ENCODE measurements at places on chromosomes 13 and 19.

- DNase-seq = no peak
Measured at GRCh38 chr19:49730166-49730565, 32.9 kb downstream of the TSKS start.

GRCh38 chr19:32339988-32340874, 5.2 kb upstream of the ZNF507 start:
- peak; percentile 46 for DNase-seq

DNA sequence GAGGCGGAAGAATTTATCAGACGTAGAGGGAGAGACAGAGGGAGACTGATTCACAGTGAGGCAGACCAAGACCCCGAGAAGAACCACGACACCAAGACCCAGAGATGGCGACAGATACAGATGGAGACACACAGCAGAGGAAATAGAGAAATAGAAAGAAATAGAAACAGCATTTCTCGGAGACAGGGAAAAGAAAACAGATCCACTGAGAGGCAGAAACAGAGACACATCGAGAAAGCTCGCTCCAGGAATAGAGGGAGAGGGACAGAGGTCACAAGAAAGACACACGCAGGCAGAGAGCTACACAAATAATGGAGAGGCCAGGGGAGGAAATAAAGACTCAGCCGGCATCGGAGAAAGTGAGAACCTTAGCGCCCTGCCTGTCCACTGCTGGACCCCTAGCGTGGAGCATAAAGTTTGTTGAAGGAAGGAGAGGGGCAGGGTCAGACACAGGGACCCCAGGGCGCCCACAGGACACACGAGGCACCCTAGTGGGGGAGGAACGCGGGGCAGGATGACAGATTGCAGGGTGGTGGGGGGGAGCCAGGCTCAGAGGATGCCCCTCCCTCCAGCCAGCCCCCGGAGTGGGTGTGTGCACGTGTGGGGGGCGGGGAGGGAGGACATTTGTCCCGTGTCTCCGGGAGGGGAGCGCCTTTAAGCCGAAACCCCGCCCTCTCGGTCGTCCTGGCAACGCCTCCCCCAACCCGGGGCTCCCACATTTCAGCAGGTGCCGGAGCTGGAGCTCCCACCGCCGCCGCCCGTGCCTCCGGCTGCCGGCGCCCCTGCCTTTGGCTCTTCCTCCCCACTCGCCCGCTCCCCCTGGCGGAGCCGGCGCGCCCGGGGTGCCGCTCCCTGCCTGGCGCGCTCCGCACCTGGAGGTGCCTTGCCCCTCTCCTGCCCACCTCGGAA, at the start of gene PRKCG:
PRKCG (plus strand) TSS at position 716 of the 909 bp plus-strand sequence. CDS start 298 bp downstream, outside the sequence.
- DNase-seq = no peak

DNA sequence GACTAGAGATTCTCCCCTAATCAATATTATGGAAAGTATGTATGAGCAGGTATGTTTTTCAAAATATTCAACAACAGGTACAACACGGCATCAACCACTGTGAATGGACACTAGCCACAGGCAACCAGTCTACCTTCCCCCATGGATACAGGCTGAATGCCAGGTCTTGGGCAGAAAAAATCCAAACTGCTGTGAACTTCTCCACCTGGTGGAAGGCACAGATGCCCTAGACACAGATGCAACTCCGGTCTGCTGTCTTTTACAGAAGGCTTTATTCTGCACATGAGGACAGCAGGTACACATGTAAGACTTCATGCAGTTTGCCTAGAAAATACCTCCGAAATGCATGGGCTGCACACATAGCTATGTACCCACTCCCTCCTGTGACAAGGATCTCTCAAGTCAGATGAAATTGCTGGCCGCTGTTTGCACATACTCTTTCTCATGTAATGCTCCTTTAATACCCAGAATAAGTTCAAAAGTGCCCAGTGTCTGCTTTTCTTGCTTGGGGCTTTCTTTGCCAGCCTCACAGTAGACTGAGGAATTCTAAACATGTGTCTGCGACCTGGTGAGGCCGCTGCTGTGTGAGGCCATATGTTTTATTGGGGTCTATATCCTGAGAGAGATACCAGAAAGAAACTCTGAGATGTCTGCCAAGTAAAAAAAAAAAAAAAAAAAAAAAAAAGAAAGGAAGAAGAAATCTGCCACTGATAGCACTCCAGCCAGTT, 325.9 kb downstream of the FOXO1 start:
- DNase-seq = no peak

DNA sequence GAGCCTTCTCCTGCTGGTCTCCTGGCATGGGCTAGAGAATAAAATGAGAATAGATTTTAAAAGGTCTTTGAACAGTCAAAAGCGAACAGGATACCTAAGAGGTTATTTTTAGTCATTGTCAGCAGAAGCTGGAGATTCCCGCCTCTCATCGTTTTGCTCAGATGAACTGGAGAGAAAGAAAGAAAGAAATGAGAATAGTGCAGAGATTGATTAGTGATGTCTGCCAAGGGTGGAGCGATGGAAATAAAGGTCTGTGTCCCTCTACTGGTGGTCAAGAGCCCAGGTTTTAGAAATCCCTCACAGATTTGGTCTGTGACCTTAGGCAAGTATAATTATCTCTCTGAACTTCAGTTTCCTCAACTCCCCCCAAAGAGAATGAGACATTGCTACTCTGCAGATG, 5.3 kb downstream of the NCAN start:
- DNase-seq = peak; percentile 14

DNA sequence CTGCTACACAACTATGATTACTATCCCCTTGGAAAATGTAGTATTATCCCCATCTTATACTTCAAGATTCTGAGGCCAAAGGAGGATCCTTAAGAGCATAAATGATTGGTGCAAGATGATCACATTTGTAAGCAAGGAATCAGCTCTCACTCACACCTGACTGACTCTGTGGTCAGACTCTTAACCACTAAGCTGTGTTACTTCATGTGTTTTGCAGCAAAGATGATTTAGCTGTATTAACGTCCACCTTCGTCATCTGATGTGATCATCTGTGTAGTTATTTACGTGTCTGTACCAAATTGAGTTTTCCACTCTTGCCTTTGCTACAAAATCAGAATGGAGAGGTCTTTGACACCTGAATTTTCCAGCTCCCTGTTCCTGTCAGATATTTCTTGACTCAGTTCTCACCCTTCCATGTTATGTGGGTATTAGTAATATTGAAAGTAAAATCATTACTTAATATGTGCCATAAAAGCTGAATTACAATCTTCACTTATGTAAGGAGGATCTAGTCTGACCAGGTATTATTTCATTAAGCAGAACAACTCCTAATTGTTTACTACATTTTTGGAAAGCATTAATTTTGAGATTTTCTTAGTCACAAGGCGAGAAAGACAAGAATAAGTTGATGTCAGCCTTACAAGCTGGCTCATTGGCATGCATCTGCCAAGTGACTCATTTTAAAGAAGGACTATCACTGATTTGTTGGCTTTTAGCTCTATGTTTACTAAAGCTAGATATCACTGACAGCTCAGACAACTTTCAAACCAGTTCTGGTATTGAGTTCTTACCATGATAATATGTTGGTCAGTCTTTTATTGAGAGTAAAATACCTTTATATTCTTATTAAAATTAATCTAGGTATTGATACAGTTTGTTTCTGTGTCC, 1279.8 kb upstream of the PCDH9 start:
- no peak for DNase-seq

- no peak for DNase-seq
Measured at GRCh38 chr19:10417541-10418234, 2.6 kb upstream of the PDE4A start.

- DNase-seq = no peak
Measured at GRCh38 chr19:35751839-35752745, 3.7 kb downstream of the LIN37 start.

- DNase-seq = no peak
Measured at GRCh38 chr13:33624740-33625139, 193.2 kb upstream of the RFC3 start.

GRCh38 chr13:65631078-65631477, 1599.1 kb downstream of the PCDH9 start:
- DNase-seq = peak; percentile 4

DNA sequence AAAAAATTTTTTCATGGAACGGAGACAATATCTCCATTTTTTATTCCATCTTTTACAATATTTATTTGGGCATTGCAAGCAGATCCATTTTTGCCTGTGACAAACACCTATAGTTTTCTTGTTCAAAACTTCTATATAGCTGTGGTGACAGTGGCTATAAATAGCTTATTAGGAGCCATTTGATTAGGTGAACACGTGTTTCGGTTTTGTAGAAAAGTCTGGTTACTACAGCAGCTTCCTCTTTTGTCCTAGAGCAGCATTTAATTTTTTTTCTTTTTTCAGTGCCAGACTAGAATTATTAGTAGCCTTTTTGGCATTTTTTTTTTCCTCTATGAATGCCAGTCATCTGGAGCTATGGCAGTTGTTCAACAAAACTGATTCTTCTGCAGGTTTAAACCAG, 123.5 kb downstream of the RXFP2 start:
- no peak for DNase-seq

GRCh38 chr19:33420821-33421220, 47.3 kb downstream of the CEBPG start:
- DNase-seq = no peak

DNA sequence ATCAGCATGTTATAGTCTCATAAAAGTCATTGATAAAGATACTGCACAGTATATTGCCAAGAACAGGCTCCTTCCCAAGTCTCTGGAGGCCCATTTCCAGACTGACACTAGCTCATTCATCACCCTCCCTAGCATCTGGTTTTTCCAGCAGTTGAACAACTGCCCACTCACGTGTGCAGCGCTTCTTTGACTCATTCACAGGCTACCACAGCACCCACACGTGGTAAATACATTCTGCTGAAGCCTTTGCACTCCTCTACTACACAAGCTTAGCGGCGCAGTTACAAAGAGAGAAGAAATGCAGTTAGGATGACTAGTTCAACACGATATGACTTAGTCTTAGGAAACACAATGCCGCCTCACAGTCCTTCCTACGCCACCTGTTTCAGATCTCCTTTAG, 87.7 kb downstream of the DOCK9 start:
- peak; percentile 82 for DNase-seq

GRCh38 chr13:112347986-112348385, 28.2 kb upstream of the SPACA7 start:
- DNase-seq = no peak

DNA sequence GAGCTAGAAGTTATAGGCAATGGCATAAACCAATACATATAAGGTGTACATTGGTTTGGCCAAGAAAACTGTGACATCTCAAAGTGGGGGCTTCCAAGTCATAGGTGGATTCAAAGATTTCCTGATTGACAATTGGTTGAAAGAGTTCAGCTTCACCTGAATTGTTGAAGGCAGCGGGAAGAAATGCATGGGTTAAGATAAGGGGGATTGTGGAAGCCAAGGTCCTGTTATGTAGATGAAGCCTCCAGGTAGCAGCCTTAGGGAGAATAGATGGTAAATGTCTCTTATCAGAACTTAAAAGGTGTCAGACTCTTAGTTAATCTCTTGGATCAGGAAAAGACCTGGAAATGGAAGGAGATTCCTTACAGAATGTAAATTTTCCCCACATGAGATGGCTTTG, 26.0 kb downstream of the ATP8A2 start:
- DNase-seq = no peak

Measured in astrocyte of the spinal cord (primary cell).